ENCODE measurements at places on chromosomes 1 and 21.

DNA sequence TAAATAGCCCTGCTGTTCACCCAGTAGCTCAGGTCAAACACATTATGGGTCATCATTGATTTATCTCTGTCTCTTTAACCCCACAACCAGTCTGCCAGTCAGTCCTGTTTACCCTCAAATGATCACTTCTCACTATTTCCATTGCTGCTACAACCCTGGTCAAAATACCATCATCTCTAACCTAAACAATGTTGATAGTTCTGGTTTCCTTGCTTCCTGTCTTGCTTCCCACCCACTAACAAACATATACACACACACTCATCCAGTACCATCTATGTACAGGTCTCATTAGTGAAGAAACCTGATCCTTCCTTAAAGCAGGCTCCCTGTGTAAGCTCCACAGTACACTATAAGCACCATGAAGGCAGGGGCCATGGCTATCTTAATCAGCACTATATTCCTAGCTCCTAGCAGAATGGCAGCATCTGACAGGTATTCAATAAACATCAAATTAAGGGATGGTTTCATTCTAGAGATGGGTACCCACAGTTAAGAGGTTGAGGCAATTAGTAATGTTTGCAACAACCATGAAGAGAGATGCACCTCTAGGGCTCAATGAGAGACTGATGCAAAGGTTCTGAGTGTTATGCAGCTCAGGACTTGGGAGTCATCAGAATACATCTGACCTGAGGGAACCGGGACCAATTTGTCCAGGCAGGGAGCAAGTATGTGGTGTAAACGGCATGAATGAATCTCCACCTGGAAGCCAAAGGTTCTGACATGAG is 10.0 kb upstream of the TGFBR3 start:
- no peak for DNase-seq

- no peak for DNase-seq
Observed at GRCh38 chr1:25978403-25978802, 19.5 kb downstream of the PAFAH2 start.

- DNase-seq, result no peak
Observed at GRCh38 chr21:27586986-27587385, 620.1 kb upstream of the ADAMTS5 start.

DNA sequence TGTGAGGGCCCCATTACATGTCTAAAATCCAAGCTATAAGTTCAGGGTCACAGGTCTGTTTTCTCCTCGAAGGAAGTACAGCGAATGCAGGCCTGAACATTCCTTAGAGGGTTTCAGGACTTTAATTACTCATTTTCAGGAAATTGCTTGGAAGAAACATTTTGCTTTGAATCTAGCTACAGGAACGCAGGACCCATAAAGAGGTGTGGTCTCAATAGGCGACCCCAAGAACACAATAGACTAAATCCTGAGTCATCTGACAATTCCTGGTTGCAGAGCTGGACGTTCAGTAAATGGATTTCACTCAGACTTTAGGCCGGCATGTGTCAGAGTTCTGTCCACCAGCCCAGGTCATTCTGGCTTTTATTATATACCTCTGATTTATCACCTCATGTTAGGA is 1.0 kb upstream of the ERG start:
- DNase-seq, result no peak

- DNase-seq, result peak; percentile 46
Observed at GRCh38 chr1:13675151-13675651, 24.8 kb upstream of the PRDM2 start.

DNA sequence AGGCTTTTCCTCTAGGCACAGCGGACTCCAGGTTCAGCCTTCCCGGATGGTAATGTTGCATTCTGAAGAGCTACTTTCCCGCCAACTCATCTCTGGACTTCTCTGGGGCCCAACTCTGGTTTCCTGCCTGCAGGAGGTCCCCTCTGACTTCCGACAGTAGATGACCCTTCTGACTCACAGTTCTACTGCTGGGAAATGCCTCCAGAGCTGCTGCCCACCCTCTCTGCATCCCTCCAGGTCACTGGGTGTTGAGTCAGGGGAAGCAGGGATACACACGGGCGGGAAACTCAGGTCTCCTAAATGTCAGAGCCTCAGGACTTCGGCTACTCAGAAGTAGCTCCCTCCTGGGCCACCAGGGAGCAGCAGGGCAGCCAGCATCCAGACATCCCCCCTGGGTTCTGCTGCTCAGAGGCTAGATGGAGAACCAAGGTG is 2.1 kb upstream of the KIF21B start:
- peak; percentile 72 for DNase-seq

DNA sequence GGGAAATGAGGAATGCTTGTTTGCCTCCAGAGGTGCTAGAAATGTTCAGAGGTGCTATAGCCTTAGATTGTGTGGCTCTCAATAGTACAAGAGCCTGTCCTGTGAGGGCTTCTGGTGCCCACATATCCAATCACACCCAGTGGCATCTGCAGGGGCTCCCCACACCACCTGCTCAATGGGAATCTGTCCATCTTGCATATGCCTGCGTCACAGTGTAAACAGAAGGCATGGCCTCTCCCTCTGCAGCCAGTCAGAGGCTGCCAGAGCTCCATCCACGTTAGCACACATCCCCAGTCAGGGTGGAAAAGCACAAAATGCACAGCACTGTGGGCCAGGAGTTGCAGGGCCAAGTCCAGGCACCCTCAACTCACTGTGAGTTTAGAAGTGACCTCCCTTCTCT is 113.6 kb upstream of the GRIK3 start:
- no peak for DNase-seq

DNA sequence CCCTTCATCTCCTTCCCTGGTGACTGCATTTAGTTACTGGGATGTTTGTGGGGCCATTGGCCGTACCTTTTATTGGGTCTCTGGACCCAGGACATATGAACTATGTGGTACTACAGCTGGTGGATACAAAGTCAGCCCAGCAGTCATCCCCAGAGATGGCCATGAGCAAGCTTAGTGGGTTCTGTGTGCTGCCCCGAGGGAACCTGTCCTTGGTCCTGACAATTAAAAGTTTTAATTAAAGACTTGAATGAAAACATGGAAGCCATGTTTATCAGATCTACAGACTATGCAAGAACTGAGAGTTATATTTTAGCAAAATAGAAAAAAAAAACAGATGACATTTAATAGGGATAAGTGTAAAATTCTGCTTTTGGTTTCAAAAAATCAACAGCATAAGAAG is 2.8 kb upstream of the NES start:
- DNase-seq, result no peak

DNA sequence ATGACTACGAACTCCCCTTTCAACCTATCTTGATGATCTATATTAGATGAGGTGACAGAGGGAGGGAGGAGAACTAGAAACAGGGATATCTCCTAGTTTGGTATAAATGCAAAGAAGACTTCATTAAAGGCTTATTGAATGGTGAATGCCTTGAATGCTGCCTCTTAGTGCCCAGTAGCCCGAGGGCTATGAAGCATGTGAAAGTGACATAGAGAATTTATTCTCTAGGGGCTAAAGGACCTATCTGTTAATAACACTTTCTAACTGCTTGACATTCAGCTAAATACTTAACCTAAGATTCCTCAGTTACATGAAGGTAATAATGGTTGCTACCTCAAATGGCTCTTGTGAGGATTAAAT is 764.1 kb downstream of the LTN1 start:
- no peak for DNase-seq

DNA sequence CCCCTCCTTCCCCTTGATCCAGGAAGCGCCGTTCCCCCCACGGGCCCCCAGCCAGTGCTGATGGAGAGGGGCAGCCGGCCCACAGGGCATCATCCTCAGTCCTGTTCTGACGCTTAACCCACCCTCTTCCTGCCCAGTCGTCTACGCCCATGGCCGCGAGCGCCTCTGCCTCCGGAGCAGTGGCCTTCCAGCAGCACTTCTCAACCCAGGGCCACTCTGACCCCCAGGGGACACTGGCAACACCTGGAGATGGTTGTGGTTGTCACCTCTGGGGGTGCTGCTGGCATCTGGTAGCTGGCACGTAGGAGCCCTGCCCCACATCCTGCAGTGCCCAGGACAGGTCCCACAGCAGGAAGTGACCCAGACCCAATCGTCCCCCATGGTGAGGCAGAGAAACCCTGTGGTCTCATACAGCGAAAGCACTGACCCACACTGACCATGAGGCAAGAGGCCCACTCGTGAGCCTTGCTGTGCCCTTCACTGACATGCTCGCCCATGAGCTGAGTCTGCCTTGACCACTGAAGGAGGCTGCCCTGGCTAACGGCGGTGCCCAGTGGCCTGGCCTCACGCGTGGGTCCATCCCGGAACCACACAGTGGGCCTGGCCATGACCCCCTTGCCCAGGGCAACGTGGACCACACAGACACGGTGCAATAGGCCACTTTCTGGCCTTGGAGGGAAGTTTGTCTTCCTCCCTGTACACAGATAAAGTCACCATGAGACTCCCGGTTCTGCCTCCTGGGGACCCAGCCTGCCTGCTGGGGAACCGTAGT is 96.8 kb upstream of the ARHGEF16 start:
- DNase-seq, result no peak

DNA sequence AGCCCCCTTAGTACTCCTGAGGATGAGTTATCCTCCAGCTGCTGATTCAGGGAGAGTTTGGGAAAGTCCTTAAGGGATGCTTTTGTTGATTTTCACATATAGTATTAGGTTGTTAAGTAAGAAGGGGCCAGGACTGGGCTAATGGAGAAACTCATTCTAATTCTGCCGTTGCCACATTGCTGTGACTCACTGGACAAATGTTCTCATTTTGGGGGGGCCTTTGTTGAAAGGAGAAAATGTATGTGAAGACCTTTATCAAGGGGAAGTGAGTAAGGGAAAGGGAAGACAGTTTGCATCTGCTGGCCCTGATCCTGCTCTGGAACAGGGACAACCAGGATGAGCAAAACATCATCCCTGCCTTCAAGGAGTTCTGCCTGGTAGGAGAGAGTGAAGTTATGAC is 123.2 kb upstream of the FGGY start:
- DNase-seq, result peak; percentile 95

- DNase-seq, result no peak
Observed at GRCh38 chr1:248820041-248820585, 5.6 kb downstream of the SH3BP5L start.

- DNase-seq, result no peak
Observed at GRCh38 chr1:19846338-19846737, 31.3 kb upstream of the RNF186 start.

DNA sequence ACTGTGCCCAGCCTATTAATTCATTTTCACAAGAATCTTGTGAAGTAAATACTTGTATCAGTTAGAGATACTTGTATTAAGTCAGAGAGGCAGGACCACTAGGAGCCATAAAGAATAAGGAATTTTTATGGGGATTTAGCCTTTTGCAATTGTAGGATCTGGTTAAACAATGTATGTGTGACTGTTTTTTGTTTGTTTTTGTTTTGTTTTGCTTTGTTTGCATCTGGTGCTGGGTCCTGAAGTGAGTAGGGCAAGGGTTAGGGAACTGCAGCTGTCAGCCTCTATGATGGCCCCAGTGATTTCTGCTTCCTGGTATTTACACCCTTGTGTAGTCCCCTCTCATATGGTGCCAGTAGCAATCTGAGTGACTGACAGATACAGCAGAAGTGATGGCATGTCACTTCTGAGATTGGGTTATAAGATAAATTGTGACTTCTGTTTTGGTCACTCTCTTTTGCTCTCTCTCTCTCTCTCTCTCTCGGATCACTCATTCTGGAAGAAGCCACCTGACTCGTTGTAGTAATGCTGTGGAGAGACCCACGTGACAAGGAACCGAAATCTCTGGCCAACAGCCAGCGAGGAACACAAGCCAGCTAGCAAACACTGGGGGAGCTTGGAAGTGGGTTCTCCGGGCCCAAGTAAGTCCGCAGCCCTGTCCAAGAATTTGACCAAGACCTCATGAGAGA is 96.2 kb upstream of the MARK1 start:
- no peak for DNase-seq

GRCh38 chr21:21845901-21846300 is 847.7 kb downstream of the NCAM2 start:
- no peak for DNase-seq

- DNase-seq, result no peak
Observed at GRCh38 chr1:179857009-179857408, 20.6 kb downstream of the TOR1AIP2 start.

DNA sequence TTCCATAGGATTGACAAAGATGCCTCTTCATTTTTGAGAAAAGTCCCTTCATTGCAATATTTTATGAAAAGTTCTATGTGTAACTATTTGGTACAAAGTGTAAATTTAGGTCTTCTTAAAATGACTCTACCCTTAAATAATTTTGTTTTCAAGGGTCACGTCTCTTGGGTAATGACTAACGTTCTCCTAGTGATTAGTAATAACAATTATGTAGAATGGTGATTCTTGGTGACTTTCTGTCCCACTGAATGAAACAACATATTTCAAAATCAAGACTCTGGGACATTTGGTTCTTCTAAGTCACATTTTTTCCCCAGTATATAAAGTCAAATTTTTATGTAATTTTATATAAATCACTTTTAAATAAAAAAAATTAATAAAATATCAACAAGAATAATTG is 277.5 kb upstream of the ADAMTS5 start:
- peak; percentile 95 for DNase-seq

GRCh38 chr1:93522721-93523120 is 74.8 kb downstream of the FNBP1L start:
- DNase-seq, result no peak

GRCh38 chr1:15951341-15952153 is 24.4 kb downstream of the ZBTB17 start:
- DNase-seq, result no peak

GRCh38 chr1:147630022-147630421 is 40.3 kb downstream of the ACP6 start:
- DNase-seq, result no peak

DNA sequence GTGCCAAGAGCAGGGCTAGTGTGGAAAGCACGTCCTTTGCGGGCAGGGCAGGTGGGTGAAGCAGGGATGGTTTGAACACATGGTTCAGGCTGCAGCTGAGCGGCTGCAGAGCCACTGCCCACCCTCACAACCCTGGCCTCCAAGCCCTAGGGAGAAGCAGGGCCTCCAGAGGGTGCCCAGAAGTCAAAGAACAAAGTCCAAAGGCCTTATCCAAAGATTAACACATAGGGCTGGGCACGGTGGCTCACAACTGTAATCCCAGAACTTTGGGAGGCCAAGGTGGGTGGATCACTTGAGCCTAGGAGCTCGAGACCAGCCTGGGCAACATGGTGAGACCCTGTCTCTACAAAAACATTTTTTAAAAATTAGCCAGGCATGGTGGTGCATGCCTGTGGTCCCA is 46.8 kb downstream of the CAPN8 start:
- no peak for DNase-seq

- DNase-seq, result peak; percentile 65
Observed at GRCh38 chr21:36330904-36331303, 10.9 kb downstream of the MORC3 start.

DNA sequence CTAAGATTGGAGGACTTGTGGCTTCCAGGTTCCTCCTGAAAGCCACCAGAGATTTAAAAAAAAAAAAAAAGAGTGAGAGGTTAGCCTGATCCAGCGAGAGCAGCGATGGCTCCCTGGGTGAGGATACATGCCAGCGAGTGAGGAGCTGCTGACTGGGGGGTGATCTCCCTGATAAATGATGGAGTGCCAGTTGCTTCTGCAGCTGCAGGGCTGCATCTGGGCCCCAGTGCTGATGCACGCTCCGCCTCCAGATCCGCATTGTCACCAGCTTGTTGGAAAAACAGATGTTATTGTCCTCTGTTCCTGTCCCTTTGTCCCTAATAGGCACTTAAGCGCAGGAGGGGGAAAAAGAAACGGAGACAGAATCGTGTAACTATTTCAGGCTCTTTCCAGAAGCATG is 28.6 kb downstream of the UBIAD1 start:
- no peak for DNase-seq

GRCh38 chr21:18743531-18743930 is 339.9 kb upstream of the TMPRSS15 start:
- no peak for DNase-seq

GRCh38 chr21:15686506-15686905 is 43.3 kb upstream of the USP25 start:
- no peak for DNase-seq

- DNase-seq, result no peak
Observed at GRCh38 chr1:204495777-204496176, 1.2 kb upstream of the PIK3C2B start.
